ENCODE measurements at places on chromosomes 3 and 15.

- DNase-seq, result no peak
These were observed 90.7 kb downstream of the TMEM266 start for GRCh38 chr15:76150513-76150912.

DNA sequence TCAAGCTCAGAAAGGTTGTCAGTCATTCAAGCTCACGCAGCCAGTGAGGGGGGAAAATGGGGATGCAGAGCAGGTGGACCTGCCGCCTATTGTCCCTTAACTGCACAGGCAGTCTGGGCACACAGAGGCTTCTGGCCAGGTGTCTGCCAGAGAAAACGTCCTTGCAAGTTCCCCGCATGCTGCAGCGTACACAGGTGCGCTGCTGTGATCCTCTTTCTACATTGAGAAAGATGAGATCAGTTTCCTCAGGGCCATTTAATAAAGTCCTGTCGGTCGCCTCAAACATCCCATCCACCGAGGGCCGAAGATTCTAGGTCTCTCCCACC lies 445 bp upstream of the TSEN2 start:
- no peak for DNase-seq

DNA sequence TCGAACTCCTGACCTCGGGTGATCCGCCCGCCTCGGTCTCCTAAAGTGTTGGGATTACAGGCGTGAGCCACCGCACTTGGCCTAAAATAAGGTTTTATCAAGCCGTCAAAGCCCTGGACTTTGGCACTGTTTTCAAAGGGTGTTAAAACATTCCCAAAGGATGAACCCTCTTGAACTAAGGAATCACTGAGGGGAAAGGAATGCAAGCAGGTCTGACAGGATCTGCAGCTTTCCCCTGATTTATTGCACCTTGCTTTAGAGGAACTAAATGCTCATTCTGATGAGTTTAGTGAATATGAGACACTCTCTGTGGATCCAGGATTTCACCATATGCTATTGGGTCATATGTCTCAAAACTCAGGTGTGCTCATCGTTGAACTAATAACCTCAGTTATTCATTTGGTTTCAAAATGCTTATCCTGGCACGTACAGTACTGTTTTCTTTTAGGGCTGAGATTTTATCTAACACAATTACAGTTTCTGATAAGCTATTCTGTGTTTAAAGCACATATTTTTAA lies 63.0 kb upstream of the TSC22D2 start:
- DNase-seq, result no peak

- no peak for DNase-seq
These were observed 314.3 kb upstream of the RASGRP1 start for GRCh38 chr15:38878926-38879325.

DNA sequence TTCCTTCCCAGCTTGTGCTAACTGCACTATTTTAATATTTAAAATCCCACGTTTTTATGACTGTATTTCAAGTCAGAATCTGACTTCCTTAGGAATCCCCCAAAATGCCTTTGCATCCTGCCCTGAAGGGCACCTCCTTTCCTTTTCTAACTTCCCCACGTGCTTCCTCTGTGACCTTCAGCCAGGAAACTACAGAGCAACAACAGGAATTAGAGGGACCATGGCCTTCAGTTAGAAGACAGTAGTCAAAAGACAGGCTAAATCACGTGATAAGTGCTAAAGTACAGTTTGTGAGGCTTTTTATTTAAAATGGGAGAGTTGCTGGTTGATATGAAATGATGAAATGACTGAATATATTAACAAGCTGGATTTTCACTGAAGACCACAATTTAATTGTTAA lies 11.8 kb upstream of the ABHD10 start:
- DNase-seq, result no peak

DNA sequence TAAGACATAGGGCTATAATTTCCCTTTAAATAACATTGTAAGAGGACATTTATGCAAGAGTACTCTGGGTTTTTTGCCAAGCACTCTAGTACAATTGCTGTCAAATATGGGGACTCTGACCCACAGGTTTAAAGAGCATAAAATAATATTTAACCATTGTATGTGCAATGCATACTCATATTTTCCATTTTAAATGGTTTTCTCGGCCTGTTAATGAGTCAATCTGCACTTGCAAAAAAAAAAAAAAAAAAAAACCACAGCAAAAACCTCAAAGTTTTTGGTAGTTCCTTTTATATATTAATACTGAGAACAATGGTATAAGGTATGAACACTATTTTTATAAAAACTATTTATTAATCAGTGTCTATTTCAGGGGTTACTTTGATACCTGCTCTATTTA lies 304.0 kb upstream of the CBLB start:
- no peak for DNase-seq

GRCh38 chr3:118144919-118145318 lies 889.7 kb downstream of the IGSF11 start:
- peak; percentile 30 for DNase-seq

DNA sequence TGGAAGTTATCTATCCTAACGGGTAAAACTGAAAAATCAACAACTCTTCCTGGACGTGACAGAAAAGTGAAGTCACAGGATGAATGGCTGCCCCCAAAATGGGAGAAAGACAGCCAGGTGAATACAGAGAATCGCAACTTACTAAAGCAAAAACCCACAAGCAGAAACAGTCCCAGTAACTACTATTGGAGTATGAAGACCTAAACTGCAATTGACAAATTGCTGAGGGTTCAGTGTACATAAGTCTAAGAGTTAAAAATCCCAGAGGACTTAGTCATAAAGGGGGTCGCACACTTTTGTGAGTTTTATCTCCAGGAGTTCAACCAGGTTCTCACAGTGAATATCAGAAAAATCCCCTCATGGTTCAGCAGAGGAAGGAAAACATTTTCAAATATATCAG lies 56.8 kb upstream of the IMPG2 start:
- DNase-seq, result no peak

DNA sequence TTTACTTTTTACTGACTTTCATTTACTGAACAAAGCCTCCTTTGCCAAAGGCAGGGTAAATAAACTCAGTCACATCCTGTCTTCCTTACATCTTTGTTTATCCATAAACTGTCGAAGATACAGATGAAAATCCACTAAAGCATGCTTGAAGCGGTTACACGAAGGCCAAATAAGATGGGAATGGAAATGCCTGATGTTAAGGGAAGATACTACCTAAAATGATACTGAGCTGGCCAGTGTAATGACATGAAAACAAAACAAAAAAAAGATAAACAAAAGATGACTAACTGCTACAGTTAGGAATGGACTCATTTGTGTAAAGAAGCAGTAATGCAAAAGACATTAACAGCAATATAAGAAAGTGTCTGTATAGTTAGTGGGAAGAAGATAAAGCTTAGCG lies 114.7 kb upstream of the ADAMTS9 start:
- no peak for DNase-seq

DNA sequence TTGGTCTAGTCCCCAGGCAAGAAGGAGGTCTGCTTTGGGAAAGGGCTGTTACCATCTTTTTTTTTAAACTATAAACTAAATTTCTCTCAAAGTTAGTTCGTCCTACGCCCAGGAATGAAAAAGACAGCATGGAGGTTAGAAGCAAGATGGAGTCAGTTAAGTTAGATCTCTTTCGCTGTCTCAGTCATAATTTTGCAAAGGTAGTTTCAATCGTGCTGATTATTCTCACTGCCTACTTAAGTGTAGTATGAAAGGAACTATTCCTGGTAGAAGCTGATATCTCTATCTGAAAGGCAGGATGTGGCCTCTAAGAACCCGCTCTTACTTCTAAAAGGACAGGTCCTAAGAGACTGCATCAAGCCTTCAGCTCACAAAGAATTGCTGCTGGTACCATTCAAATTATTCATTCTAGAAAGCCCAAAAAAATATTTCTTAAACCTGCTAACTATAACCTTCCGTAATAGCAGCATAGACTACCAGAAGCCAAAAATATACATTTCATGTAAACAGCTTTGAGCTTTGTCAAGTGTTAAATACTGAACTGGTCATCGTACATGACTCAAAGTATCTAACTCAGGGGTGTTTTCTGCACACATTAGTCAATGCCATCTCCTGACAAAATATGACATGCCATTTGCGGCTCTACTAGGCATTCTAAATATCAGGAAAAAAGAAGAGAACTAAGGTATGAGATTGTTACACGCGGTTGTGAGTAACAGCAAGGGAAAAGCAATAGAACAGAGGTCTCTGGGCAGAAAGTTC lies 96.0 kb upstream of the CCDC80 start:
- DNase-seq, result no peak
